ENCODE measurements at places on chromosomes 7 and 10. TPM values are rescaled to one million over a fixed set of nuclear protein-coding genes. Genes with fewer than 3 reads are reported as not detected.
A peak's percentile ranks its signal among the peaks of the same experiment; 100 is the strongest.

- peaks cover 83% of the 10 kb centered on the region for H3K4me1 ChIP-seq
- H3K4me3 ChIP-seq: peak overlapping the region; percentile 80
- peaks cover 16% of the 10 kb centered on the region for H3K36me3 ChIP-seq
- H3K27ac ChIP-seq: peak overlapping the region; percentile 86
- H3K27me3 ChIP-seq: no peaks in the 10 kb centered on the region
- peak; percentile 75 for DNase-seq
Observed at GRCh38 chr10:110363572-110364411, 59.1 kb upstream of the SMNDC1 start.

DNA sequence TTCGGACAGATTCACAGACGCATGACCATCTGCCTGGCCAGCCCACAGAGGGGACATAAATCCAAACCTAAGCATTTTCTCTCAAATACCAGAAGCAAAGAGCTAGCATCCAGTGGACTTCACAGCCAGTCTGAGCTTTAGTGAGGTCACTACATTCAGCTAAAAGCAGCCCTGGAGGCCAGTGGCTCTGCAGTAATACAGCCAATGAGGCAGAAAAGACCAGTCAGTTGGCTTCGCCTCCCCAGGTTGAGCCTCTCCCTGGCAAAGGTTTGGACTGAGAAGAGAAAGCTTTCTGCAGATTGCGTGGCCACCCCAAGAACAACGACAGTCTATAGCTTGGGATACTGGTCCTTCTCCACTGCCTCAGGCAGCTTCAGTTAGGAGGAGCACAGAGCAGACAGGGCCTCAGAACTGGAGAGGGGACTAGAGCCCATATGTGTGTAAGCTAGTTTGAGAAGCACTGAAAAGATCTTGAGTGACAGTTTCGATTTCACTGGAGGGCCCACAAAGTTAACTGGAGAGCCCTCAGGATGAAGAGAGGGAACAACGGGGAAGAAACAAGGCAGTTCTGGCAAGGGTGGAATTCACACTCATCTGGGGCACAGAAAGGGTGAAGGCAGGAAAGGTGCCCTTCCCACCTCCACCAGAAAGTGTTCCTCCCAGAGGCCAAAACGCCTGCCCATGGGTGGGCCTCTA is 3.8 kb downstream of the WDR91 start:
- no peak overlapping the region for H3K27ac ChIP-seq
- H3K36me3 ChIP-seq: peaks cover 13% of the 10 kb centered on the region
- no peak overlapping the region for H3K4me3 ChIP-seq
- H3K4me1 ChIP-seq: peaks cover 36% of the 10 kb centered on the region

DNA sequence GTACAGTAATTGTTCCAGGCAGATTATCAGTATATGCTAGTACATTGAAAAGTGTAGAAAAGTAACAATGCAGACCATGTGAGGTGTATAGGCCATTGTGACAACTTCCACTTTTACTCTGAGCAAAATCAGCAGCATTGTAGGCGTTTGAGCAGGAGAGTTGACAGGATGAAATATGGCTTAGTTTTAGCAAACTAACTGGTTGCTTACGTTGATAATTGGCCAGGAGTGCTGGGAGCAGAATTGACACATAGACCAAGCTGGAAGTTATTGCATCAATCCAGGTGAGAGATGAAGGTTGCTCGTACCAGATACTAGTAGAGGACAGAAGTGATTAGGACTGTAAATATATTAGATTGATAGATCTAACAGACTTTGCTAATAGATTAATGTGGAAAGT is 46.0 kb downstream of the LCOR start:
- H3K36me3 ChIP-seq: peaks cover 13% of the 10 kb centered on the region
- H3K4me3 ChIP-seq: no peak overlapping the region
- DNase-seq: no peak
- H3K27ac ChIP-seq: no peak overlapping the region
- H3K27me3 ChIP-seq: no peaks in the 10 kb centered on the region

GRCh38 chr7:132361146-132361545 is 215.1 kb downstream of the PLXNA4 start:
- H3K4me3 ChIP-seq: no peak overlapping the region
- no peak for DNase-seq
- H3K36me3 ChIP-seq: no peaks in the 10 kb centered on the region

DNA sequence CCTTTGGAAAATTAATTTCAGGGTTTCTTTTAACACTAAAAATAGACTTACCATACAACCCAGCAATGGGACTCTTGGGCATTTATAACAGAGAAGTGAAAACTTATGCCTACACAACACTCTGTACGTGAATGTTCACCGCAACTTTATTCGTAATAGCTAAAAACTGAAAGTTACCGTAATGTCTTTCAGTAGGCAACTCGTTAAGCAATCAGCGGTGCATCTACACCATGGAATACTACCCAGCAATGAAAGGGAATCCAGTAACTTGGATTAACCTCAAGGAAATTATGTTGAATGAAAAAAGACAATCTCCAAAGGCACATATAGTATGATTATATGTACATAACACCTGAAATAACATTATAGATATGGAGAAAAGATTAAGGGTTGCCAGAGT is 16.2 kb downstream of the CCDC3 start:
- no peaks in the 10 kb centered on the region for H3K36me3 ChIP-seq
- no peak overlapping the region for H3K27ac ChIP-seq
- peaks cover 6% of the 10 kb centered on the region for H3K4me1 ChIP-seq
- H3K4me3 ChIP-seq: no peak overlapping the region
- no peak for DNase-seq

- DNase-seq: no peak
- H3K27ac ChIP-seq: no peak overlapping the region
- peaks cover 3% of the 10 kb centered on the region for H3K4me1 ChIP-seq
- no peaks in the 10 kb centered on the region for H3K36me3 ChIP-seq
- no peaks in the 10 kb centered on the region for H3K27me3 ChIP-seq
Observed at GRCh38 chr7:7830122-7830878, 111.9 kb upstream of the RPA3 start.

DNA sequence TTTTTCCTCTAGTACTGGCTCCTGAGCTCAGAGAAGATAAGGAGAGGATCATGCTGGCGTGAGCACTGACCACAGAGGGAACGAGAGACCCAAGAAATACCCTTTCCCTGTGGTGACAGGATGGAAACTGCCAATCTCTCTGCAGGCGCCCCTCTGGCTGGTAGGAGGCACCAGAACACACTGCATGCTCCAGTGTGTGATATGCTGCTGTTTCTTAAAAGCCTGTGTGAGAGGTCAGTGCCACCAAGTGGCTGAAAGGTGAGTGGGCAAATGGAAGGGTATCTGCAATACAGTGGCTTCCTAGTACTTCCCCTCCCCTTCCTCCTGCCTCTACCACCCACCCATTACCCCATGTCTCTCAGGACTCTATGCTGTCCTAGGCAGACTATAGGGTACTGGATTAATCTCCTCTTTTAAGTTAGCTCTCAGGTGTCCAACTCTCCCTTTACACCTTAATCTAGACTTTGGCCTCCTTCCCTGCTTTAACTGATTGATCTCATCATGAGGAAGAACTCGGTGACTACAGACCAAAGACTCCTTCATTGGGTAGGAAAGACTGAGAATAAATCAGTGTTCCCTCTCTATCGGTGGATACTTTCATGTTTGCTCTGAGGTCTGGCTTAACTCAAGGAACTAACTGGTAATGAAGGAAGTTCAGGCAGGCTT is 283.6 kb downstream of the ADRA2A start:
- no peaks in the 10 kb centered on the region for H3K4me1 ChIP-seq
- no peaks in the 10 kb centered on the region for H3K36me3 ChIP-seq
- H3K27me3 ChIP-seq: peaks cover 6% of the 10 kb centered on the region
- no peak overlapping the region for H3K27ac ChIP-seq
- H3K4me3 ChIP-seq: no peak overlapping the region
- DNase-seq: no peak

DNA sequence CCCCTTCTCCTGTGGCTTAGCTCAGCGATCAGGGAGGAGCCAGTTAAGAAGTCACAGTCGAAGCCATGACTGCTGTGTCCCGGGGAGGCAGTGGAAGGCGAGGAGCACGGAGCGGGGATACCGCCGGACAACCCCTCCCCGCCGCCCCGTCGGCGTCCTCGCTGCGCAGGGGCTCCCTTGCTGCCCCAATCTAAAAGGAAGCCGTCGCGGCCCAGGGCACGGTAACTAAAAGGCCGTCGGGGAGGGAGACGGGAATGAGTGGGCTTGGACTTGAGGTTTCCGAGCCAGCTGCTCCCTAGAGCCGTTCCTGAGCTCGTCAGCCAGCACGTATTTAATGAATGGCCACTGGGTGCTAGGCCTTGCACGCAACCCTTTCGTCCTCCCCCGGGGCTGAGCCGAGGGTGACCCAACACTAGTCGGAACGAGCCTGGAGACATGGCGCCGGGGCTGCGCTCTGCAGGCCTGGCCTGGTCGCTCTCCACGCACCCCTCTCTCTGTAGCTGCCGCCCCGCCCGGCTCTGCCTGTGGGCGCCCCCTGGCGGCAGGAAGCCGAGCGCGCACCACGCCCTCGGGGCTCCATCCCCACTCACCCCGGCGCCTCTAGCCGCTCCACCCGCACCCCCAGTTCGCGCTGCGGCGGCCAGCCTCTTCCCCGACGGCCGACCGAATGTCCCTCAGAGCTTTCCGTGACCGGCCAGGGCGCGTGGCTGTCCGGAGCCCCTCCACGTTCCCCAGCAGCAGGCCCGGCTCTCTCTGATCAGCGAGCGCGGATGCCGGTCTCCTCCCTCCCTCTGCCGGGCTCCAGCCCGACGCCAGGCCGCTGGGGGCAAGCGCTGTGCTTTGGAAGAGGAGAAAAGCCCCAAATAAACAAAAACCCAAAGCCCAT is 29.3 kb upstream of the KCNK18 start:
- peak overlapping the region; percentile 13 for H3K4me3 ChIP-seq
- peak; percentile 62 for DNase-seq
- no peaks in the 10 kb centered on the region for H3K36me3 ChIP-seq

Gene TMEM140
- total RNA-seq: 37.1 TPM

Gene SPDYE2
- total RNA-seq: not detected

Gene PLAC9
- total RNA-seq: not detected

All from activated CD4-positive, alpha-beta memory T cell treated with anti-CD3 and anti-CD28 coated beads, Interleukin-2, amount 10 ng/mL, durations not matched to agents 7 days and 5 days (primary cell).